ENCODE measurements at places on chromosomes 7 and 10.

DNA sequence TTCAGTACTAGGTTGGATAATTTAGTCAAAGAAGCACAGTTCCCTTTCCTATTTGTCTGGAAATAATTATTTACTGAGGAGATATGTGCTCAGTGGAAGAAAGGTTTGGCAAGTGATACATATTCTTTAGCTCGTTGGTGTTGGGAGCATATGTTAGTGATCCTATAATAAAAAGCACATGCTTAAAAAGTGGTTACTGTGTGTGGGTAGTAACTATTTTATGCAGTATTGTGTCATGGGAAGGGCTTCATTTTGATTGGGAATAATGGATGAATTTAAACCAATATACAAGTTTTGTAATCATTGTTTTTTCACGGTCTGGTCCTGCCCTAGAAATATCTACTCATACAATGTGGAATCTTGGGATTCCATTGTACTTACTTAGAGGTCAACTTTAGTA, 188.7 kb upstream of the PPP1R3A start:
- no peak for DNase-seq

GRCh38 chr7:29345590-29345989, 151.0 kb downstream of the CHN2 start:
- no peak for DNase-seq

DNA sequence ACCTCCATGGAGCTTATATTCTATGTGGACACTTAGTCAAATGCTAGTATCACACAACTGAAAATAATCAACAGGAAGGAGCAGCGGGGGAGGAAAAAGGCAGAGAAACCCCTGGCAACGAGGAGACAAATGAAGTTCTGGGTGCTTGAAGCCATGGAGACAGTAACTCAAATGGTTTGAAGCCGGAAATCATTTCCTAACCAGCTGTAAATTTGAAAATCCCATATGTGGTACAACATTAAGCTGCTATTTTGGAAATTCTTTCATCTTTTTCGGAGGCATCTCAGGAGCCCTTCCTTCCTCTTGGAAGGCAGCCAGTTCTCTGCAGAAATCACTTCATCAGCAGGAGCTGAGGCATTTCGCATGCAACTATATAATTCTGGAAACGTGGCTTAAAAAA, 91.4 kb downstream of the PPP1R3C start:
- DNase-seq, result no peak

DNA sequence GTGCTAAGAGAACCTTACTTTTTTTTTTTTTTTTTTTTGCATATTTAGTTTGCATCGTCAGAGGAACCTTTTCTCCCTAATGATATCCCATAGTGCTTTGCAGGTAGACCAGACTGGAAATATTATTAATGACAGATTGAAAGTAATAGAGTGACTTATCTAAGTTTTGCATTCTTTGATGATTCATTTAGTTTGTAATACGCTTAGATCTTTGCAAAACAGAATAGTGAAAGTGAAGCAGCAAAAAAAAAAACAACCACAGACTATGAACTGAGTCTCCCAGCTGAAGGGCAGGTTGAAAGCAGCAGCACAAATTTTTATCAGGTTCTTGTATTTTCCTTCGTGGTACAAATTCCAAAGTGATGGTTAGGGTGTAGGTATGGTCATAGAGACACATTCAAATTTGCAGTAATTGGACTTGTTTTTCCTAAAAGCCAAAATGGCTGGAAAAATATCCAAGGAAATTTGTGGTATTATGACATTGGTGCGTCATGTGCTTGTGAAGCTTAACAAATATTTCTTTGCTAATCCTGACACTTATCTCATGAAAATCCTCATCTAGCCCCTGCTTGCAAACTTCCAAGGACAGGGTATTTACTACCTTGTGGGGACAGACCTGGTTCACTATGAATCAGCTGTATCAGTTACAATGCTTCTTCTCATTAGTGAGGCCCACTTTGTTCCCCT, 81.8 kb upstream of the CREB5 start:
- DNase-seq, result no peak

GRCh38 chr10:79088176-79088575, 19.4 kb downstream of the ZMIZ1 start:
- no peak for DNase-seq

- no peak for DNase-seq
These were observed 133.6 kb downstream of the CUBN start for GRCh38 chr10:16995867-16996529.

- DNase-seq, result no peak
These were observed 163.2 kb downstream of the JAZF1 start for GRCh38 chr7:28017372-28017771.

GRCh38 chr10:58784361-58784760, 271.7 kb downstream of the BICC1 start:
- no peak for DNase-seq

DNA sequence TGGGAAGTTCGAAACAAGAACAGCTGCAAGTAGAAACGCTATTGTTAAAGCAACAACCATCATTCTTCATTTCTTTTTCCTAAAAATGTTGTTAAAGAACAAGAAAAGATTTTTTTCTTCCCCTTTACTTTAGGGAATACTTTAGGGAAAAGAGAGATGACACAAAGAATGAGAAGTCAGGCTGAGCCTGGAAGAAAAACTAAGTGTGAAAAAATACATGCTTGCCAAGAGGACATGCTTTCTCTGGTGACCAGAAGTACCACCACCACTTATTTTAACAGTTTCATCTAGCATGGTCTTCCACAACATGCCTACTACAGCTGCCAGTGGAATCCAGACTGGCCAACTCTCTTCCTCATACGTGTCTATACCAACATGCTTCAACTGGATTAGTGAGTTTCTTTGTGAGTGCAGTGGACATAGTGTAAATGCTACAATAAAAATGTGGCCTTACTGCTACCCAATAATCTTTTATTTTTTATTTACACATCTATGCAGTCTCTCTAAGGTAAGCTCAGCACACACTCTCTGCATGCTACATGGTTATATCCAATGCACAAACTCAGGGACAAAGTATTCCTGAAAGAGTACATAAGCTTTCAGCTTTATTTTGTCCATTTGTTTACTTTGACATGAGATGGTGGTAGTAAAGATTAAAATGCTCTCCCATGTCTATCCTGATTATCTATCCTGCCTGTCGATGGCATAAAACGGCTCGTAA, 196.2 kb downstream of the TAX1BP1 start:
- no peak for DNase-seq

DNA sequence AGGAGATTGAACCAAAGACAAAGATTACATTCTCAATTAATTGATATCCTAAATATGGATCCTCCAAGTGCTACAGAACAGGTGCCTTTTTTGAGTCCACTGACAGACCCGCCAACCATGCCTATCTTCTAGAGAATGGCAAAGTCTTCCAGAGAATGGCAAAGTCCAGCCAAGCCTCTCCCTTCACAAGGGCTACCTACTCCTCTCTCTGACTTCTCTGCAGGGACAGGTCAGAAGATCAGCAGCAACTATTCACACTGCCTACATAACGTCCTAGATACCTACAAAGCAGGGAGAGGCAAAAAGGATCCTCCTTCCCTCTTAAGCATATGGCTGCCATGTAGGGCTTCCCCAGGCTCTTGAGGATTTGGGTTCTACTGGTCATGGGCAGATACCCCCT, 12.4 kb downstream of the UBE2H start:
- no peak for DNase-seq

GRCh38 chr10:116536810-116537209, 8.9 kb upstream of the PNLIP start:
- no peak for DNase-seq

DNA sequence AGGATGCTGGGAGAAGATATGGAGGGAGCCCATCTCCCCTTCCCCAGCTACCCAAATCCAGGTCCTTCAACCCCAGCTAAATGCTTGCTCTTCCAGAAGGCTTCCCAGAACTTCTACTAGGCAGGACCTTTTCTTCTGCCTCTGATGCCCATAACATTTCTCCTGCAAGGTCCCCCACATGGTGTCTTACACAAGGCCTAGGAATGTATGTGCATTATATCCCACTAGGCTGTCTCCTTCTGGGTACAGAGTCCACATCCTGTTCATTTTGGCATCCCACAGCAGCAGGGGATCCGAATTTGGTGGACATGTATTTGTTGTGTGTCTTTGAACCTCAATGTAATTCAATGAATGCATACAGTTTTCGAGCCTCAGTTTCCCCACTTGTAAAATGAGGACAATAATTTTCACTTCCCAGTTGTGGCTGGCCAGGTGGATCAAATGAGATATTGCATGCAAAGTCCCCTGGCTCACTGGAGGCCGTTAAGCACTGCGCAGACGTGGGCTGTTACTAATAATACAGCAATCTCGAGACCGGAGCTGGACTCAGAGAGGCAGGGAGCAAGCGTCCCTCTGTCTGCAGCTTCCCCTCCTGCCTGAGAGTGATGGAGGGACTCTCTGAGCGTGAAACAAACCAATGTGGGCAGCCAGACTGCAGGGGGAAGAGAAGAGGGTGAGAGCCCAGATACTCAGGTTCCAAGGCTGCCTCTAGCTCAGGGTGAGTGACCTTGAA, 18.6 kb upstream of the YWHAG start:
- DNase-seq, result no peak

DNA sequence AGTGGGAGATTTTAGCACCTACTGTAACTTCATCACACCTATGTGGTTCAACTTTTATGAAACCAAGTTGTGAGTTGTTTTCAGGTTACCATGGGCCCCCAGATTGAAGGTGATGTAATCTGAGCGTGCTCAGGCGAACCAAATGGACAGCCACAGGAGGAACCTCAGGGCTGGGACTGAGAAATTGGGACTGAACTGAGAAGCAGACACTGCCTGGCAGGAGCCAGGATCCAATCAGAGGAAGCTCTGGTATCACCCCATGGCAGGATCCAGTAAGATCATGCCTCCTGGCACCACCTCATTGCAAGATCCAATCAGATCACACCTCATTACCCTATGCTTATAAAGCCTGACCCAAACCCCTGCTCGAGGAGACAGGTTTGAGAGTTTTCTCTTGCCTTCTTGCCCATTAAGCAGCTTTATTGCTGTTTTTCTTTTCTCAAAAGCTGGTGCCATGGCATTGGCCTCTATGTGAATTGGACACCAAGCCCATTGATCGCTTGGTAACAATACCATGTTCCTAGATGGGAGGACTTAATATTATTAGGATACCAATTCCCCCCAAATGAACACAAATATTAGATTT, 43.2 kb upstream of the GDF10 start:
- no peak for DNase-seq
